ENCODE measurements at places on chromosomes 6 and 20. TPM values are rescaled to one million over a fixed set of nuclear protein-coding genes. Genes with fewer than 3 reads are reported as not detected.

TNFRSF6B gene
- polyA plus RNA-seq, result 35.6 TPM

TREML1 gene
- polyA plus RNA-seq, result not detected

SAMD10 gene
- polyA plus RNA-seq, result 3.8 TPM

POU3F2 gene
- polyA plus RNA-seq, result 0.03 TPM

DZANK1 gene
- polyA plus RNA-seq, result 1.7 TPM

DNA sequence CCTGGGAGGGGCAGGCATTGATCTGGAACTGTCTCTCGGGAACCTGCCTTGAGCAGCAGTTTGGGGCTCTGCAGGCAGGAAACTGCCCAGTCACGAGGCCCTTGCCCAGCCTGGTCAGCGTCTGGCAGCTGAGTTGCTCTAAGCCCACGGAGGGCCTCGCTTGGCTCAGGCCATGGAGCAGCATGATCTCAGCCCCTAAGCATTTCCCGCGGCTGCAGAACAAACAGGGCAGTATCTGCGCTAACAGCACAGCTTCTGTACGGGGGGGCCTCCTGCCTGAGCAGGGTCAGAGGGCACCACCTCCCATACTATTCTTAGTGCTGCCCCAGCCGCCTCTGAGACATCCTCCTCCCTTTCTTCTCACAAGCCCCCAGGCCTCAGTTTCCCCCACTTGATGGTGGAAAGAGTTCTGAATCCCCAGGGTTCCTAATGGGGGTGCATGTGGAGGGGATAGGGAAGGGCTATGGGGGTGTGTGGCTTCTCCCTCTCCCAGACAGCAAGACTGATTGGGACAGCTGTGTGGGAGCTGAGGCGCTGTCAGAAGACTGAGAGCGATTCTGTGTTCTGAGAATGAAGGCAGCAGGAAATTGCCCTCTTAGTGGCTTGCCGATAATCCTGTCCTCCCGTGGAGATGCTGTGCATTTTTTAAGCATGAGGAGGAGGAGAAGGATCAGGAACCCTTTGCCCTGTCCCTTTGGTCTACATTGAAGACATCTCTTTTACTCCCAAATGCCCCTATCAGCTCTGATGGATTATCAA lies 46.4 kb downstream of the MOCS1 start:
- no peak for DNase-seq

- DNase-seq, result no peak
Observed at GRCh38 chr6:10882657-10883171, 873 bp upstream of the GCM2 start.

DNA sequence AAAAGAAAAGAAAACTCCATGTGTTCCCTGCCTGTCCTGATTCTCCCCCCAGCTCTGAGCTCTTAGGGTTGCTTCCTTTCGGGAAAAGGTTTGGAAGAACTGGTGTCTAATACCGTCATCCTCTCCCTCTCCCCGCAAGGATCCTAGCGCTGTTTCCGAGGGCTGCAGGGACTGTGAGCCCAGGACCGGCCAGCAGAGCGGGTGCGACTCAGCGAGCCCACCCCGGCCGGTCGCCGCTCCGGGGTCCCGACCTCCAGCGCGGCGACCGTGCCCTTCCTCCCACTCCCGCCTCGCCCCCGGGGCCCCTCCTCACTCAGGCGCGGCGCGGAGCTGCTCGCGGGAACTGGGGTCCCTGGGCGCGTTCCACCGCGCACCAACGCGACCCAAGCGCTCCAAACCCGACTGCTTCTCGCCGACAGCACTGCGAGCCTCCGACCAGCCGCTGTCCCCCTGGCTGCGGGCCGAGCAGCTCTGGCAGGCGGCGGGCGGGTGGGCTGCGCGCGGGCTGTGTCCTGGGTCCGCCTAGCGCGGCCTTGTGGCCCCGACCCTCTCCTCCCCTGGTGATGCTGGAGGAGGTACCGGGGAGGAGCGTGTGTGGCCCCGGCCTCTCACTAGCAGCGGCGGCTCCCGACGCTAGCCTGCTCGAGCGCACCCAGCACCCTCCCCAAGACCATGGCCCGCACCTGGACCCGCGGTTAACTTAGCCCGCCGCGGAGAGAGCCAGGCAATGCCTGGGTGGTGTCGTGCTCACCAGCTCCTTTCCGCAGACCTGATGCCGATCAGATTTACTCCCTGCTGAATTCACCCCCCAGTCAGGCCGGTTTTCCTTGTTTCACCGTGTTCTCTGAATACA lies at the start of gene PLA2G7:
Gene PLA2G7, minus strand, starts transcription at position 509 of the 853 bp plus-strand sequence. CDS start 12,484 bp downstream, outside the sequence.
- DNase-seq, result no peak

DNA sequence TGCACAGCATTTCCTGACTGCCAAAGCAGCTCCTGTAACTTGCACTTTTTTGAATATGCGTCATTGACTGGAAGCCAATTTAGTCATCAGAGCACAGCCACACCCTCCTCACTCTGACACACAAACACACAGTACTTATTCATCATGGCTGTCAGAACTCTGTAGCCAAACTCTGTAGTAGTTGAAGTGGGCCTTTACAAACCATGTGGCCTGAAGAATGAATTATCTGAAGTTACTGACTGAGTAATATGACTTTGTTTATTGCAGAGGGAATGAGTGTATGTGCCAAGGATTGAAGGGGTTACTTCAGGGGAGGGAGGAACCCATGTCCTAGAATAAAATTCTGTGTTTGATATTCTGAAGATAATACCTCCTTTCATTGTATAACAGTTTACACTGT lies 102.7 kb downstream of the FIG4 start:
- peak; percentile 59 for DNase-seq

DNA sequence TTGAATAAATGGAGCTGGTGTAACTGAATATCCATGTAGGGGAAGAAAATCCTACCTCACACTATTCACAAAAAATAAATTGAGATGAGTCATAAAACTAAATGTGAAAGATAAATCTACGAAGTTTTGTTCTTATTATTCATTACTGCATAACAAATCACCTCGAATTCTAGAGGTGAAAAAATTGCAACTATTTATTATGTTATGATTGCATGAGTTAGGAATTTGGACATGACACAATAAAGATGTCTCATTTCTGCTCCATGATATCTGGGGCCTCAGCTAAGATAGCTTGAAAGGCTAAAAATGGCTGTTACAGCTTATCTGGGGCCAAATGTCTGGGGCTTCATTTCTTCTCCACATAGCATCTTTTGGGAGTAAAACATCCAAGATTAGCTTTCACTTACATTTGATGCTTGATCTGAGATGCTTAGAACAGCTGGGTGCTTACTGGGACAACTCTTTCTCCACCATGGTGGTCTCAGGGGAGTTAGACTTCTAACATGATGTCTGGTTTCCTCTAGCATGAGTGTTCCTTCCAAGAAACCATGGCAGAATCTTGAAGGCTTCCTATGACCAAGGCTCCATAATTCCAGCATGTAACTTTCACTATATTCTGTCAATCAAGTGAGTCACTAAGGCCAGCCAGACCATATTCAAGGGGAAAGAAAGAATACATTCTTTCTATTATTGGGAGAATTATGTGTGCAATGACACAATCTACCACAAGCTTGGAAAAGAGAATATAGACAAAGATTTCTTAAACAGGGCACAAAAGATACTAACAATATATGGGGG lies 30.1 kb downstream of the OR2B6 start:
- no peak for DNase-seq

- DNase-seq, result no peak
Observed at GRCh38 chr6:74967821-74968220, 238.0 kb downstream of the COL12A1 start.

DNA sequence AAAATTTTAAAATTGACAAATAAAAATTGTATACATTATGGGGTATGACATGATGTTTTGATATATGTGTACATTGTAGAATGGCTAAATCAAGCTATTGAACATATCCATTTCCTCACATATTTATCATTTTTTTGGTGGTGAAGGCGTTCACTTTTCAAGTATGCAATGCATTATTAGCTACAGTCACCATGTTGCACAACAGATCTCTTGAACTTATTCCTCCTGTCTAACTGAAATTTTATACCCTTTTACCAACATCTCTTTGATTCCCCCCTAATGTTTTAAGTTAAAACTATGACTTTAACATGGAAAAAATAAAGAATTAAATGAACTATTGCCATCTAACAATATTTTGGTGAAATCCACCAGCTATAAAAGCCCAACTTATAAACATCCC lies 65.2 kb upstream of the UST start:
- DNase-seq, result no peak

- no peak for DNase-seq
Observed at GRCh38 chr6:82410151-82410648, 46.6 kb downstream of the TPBG start.

DNA sequence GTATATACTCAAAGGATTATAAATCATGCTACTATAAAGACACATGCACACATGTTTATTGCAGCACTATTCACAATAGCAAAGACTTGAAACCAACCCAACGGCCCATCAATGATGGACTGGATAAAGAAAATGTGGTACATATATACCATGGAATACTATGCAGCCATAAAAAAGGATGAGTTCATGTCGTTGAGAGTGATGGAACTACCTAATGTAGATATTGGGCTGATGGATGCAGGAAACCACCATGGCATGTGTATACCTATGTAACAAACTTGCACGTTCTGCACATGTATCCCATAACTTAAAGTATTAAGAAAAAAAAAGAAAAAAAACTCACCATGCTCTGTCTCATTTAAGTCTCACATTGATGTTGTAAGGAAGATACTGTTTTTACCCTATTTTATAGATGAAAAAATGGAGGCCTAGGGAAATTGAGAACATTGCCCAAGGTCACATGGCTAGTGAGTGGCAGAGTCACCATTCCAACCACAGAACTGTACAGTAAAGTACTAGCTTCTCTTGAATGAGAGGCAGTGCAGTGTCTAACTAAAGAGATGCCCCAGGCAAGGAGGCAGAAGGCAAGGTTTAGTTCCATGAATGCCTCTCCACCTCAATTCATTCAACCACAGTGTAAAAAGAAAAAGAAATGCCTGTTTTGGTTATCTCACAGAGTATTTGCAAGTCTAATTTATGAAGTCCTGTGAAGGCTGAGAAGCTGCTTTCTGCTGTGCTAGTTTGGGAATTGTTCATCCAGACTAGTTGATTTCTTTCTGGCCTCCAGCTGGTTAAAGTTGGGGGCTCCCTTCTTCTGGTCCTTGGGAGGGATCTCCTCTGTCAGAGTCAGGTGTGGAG lies 68.2 kb downstream of the FIG4 start:
- DNase-seq, result no peak

DNA sequence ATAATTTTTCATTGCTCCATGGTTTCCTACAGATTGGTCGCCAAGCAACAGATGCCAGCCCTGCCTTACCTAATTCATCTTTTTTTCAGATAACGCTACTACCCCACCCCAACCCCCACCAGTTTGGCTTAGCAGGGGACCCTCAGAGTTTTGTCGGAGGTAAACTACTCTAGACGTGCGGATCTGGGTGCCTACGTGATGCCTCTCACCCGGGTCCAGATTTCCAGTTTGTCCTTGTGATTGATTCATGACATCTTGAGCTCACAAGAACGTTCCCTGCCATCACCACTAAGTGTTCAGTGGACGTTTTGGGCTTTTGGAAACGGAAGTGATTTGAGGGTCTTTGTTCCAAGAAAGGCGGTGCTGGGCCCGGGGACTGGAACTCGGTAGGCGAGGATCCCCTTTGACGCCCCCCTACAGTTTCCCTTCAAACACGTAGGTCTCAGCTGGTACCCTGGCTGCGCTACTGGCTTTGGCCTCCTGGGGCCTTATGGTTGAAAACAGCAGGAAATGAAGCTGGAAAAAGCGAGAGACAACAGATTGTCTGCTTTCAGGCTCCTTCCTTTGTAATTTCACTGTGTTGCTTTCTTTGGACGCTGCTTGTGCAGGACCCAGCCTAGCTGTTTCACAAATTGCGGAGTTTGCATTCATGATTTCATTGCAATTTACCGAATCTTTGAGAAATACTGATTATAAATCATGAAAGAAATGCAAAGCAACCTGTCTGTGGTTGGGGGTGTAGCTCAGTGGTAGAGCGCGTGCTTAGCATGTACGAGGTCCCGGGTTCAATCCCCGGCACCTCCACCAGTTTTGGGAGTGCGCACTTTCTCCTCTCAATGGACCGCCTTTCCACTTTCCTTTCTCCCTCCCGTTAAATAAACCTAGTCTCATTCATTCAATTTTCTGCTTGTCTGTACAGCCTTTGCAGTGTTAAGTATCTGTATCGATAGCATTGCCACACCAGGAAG lies 81.0 kb downstream of the GPX5 start:
- DNase-seq, result peak; percentile 81

DNA sequence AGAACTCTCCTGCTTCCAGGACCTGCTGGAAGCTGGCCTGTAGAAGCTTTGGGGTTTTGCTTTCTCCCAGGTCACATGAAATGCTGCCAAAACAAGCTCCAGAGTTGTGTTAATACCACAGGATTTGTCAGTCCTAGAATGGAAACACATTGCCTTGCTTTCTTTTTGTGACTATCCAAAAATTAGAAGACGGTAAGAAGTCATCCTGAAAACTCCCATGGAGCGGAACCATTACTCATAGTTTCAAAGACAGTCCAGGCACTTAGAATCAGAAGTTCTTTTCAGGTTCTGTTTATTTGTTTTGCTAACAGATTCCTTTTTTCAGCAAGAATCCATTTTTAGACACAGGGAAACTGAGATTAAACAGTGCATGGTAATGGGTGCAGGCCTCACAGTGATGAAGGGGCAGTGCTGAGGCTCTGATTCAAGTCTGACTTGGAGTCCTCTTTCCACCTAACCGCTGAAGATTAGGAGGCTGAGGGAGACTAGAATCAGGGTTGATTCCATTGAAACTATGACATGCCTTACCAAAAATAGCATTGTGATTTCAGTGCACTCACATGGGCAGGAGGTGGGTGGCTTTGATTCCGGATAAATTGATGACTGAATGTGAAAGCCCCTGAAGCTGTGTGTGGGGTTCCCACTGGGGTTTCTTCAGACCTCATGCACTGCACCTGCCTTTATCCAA lies 72.2 kb upstream of the NAA20 start:
- DNase-seq, result no peak

DNA sequence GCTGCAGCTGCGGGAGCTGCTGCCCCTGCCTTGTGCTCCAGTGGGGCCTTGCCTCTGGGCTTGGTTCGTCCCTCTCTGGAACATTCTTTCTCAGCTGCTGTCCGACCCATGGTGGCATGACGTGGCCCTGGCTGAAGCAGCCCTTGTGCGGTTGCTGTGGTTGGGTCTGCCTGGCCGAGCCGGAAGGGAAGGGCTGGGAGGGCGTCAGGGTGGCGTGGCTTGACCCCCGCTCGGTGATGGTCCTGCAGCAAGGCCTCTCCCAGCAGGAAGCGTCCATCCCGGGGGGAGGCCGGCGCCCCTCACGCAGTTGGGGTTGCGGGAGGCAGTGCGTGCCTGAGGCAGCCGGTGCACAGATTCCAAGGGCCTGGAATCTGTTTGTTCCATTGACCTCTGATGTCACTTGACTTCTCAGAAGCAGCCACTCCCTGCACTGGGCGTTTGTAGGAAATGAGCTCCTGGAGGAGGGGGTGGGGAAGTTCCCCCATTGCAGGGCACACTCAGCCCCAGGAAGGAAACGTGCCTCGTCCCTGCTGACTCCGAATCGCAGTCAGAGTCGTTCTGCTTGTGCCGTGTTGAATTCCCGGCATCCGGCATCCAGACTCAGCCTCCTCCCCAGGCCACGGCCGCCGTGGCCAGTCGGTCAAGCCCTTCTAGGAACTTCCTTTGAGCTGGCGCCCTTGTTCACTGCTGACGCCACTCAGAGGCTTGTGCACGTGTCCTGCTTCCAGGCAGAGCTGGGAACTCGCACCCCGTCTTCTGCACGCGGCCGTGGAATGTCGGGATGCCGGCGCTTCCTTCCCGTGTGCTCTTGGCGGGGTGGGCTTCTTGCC lies 9.7 kb upstream of the TNFRSF6B start:
- no peak for DNase-seq
